ENCODE measurements at places on chromosomes 3 and 15.

- DNase-seq = no peak
Measured at GRCh38 chr3:23723930-23724329, 81.8 kb upstream of the UBE2E1 start.

DNA sequence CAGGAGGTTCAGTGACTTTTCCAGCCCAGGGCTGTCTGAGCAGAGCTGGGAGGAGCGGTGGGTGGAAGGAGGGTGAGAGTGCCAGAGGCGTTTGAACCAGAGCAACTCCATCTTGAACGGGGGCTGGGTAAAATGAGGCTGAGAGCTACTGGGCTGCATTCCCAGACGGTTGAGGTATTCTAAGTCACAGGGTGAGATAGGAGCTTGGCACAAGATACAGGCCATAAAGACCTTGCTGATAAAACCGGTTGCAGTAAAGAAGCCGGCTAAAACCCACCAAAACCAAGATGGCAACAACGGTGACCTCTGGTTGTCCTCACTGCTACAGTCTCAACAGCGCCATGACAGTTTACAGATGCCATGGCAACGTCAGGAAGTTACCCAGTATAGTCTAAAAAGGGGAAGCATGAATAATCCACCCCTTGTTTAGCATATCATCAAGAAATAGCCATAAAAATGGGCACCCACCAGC, 60.2 kb downstream of the ABTB1 start:
- DNase-seq = no peak

GRCh38 chr3:43525386-43525785, 96.4 kb downstream of the ANO10 start:
- no peak for DNase-seq

GRCh38 chr3:143731320-143731719, 116.9 kb downstream of the SLC9A9 start:
- DNase-seq = no peak

DNA sequence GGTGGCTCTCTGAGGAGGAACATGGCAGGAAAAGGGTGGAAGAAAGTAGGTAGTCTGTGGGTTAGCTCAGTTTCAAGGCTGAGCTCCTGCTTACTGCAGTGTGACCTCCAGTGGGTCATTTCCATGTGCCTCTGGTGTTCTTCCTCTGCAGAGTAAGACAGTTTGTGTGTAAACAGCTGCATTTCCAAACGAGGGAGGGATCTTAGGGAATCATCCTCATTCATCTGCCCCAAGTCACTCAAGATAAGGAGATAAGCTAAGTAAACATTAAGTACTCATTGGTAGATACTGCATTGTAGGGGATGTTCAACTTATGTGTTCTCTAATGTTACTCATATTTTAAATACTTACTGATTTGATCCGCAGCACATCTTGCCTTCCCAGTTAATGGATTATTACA, 83.6 kb downstream of the CLSTN2 start:
- DNase-seq = no peak

GRCh38 chr3:98433764-98434163, 29.2 kb upstream of the OR5K1 start:
- no peak for DNase-seq

GRCh38 chr3:84128024-84128423, 830.8 kb upstream of the CADM2 start:
- no peak for DNase-seq

- DNase-seq = no peak
Measured at GRCh38 chr3:74531491-74531890, 83.0 kb downstream of the CNTN3 start.

Data from DMS79 treated with DMSO at 0.1 percent for 48 hours (cell line).